T follicular helper cell (primary cell): ENCODE measurements at places on chromosomes 5 and 9.

- no peak for DNase-seq
These were observed 196 bp upstream of the GRM6 start for GRCh38 chr5:178995341-178995690.

DNA sequence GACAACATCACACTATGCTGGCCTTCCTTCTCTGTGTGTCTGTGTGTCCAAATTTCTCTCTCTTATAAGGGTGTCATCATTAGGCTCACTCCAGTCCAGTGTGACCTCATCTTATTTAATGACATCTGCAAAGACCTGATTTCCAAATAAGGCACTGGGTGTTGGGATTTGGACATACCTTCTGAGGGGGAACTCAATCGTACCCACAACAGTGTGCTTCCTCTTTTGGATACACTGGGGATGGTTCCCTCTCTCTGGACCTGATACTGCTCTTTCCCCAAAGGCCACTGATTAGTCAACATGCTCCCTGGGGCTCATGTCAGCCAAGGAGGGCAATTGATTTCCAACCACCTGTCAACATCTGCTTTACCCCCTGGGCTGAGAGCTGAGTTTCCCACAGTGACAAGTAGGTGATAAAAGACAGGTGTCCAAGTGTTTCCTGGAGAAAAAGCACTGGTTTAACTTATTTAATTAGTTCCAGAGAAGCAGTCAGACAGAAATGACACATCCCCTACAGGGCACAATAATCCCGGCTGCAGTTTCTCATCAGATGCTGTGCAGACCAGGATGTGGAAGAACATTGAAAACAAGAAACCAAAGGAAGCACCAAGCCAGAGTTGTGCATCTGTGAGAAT, 17.8 kb upstream of the CEP72 start:
- DNase-seq: no peak

DNA sequence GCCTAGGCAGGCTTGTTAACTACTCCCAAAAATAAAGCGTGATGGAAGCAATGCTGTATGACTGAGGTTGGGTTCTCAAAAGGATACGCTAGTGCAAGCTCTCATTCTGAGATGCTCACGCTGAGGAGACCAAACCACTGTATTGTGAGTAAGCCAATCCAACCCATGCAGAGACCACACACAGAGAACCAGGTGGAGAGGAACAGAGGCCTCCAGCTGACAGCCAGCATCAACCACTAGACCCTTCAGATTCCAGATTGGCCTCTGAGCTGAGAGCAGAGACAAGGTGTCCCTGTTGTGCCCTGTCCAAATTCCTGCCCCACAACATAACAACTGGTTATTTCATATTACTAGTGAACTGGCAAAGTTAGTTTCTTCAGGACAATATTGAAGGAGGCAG, 4.5 kb downstream of the TSTD2 start:
- no peak for DNase-seq

- DNase-seq: no peak
These were observed 27.0 kb downstream of the TRIM14 start for GRCh38 chr9:98091735-98092612.

- no peak for DNase-seq
These were observed 16.8 kb downstream of the CTXN3 start for GRCh38 chr5:127665641-127666040.

- DNase-seq: no peak
These were observed 1.0 kb upstream of the DAB2IP start for GRCh38 chr9:121650217-121651007.

- DNase-seq: no peak
These were observed 85.0 kb upstream of the MAN2A1 start for GRCh38 chr5:109604758-109605157.

GRCh38 chr5:86837610-86838009, 219.9 kb downstream of the COX7C start:
- no peak for DNase-seq

DNA sequence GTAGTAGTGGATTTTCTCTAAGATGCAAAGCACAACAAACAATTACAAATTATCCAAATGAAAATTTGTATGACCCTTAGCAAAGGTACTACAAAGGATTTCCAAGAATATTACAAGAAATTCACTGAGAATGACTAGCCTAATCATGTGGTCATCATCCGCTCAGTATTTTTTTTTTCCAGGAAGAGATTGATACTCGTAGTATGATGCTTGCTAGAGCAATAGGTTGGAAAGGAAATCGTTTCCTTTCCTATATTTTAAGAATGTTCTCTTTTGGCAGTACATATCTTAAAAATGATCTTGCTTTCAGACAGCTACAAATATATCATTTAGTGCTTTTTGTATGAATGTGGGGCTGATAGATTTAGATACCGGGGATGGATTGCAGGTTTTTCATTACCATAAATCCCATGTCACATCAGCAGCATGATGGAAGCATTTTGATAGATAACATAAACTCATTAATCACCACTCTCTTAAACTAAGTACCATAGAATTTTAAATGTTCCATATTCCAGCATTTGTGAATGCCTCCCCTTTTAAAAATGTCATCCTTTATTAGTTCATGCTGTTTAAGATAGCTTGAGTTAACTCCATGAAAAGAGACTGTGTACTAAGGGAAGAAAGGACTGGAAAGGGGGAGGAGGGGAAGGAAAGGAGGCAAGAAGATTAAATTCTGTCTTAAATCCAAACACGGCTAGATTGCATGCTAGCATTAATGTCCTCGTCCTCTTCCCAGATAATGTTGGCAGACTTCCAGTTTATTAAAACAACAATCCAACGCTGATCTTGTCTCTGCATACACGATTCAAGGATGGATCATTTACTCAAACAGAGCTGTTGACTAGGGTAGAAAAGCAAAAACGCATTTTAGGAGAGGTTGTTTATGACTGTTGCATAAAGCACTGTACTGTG, 311.7 kb upstream of the ZNF608 start:
- DNase-seq: no peak

DNA sequence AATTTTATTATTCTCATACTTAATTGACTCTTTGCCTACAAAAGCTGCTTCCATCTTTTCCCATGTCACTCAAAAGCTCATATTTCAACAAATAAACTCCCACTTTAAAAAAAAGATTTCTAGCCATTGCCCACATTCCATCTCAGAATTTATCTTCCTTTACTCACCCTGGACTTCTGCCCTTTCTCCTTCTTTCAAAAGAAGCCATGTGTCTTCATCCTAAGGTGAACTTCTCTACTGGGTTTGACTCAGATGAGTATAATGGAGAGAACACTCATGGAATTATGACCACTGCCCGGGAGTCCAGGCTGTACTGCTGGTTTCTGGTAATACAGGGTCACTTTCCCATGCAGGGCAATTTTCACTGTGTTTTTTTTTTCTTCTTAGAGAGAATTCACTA, 548.5 kb upstream of the ZNF462 start:
- no peak for DNase-seq

DNA sequence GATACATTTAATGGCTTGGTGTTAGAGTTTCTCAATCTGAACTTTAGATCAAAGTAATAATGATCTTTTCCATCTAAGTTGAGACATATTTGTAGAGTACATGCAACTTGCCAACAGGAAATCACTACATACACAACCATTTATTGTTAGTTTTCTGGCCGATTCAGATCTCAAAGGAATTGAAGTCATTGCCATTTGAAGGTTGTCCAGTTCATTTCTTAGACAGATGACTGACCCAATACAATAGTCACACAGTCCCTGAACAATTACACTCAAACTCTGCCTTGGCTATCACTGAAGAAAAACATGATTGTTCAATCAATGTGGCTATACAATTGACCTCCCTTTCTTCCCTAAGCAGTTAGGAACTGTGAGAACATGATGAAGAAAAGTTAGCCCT, 753.2 kb upstream of the RIOK2 start:
- no peak for DNase-seq

- no peak for DNase-seq
These were observed 37.5 kb downstream of the NDUFS4 start for GRCh38 chr5:53597894-53598293.

DNA sequence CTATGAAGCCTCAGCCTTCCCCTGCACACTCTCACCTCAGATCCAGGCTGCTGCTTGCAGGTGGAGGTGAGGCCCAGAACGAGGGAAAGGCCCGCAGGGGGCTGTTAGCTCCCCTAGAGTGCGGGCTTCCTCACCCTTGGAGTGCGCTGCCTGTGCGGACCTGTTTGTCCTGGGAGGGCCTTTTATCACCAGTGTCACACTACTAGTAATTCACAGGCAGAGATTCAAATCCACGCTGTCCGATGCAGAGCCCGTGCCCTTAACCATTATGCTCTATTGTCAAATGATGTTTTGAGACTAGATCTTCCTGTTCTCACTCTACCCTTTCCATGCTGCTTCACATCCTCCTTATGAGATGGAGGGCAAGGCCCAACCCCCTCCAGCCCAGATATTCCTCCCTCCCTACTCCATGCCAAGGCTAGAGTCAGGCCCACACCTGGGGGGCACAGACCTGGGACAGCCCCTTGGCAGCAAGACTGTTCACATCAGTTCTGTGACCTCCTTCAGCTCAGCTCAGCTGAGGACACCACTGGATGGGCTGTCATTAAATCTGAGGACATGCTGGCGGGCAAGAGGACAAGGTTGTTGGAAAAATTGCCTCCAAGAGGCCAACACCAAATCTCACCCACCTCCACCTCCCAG, 112.8 kb upstream of the SPOCK1 start:
- no peak for DNase-seq

DNA sequence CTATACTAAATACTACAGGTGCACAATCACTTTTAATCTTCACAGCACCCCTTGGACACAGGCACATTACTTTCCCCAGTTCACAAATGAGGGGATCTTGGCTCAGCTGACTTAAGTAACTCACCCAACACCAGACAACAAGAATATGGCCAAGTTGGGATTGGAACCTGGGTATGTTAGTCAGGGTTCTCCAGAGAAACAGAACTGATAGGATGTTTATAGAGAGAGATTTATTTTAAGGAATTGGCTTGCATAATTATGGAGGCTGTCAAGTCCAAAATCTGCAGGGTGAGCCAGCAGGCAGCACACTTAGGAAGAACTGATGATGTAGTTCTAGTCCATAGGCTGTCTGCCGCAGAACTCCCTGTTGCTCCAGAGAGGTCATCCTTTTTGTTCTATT, 312.9 kb downstream of the MAN2A1 start:
- DNase-seq: no peak

DNA sequence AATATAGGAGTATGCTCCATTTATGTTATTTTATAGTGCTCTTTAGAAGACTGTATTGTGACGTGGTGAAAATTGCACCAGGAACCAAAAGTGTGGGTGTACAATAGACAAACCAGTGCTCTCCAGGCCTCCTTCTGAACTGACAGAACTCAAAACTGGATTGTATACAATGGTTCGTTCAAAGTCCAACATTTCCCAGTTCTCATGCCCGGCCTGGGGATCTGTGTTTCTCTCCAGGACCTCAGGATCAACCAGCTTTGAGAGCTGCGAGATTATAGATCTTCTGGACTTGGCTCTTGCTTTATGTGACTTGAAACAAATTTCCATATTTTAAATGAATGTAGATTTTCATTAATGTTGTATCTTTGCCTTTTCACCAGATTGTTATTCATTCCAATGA, 60.8 kb upstream of the CER1 start:
- no peak for DNase-seq

DNA sequence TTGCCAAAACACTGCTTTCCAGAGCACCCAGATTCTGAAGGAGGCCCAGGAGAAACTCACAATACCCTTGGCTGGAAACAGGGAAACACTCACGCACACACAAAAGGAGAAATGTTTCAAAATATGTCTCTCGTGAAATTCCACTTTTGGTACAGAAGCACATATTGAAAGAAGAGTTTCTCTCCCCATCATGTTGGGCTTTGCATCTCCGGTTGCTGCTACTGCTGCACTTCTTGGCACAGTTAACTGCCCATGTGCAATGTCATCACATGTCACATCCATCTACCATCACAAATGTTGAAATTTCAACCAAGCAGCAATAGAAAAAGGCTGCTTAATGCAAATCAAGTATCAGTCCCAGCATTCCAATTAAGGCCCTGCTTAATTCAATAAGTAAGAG, 72.1 kb downstream of the ABCA1 start:
- no peak for DNase-seq

GRCh38 chr5:55551358-55551757, 16.6 kb upstream of the PLPP1 start:
- no peak for DNase-seq

- no peak for DNase-seq
These were observed 39.4 kb downstream of the GNG10 start for GRCh38 chr9:111700776-111701175.

DNA sequence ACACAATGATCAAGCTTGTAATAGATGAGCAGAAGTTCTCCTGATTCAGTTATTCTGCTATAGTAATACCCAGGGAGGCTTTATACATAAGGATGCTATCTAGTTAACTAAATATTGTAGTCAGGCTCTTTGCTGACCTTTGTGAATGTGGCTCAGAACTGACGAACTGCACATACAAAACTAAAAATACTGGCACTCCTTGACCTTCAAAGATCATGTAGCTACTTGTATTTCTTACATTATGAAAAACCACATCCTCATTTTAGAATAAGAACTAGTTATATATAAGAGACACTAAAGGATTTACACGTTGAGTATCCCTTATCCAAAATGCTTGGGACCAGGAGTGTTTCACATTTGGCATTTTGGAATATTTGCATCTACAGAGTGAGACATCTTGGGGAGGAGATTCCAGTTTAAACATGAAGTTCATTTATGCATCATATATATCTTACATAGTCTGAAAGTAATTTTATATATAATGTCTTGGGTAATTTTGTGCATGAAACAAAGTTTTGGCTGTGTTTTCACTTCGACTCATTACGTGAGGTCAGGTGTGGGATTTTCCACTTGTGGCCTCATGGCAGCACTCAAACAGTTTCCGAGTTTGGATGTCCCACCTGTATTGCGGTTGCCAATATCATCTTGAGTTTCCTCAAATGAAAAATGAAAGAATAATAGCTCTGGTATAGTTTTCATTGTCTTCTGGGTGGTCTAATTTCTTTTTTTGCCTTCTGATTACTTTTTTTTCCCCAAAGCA, 58.4 kb upstream of the FBXL7 start:
- no peak for DNase-seq

DNA sequence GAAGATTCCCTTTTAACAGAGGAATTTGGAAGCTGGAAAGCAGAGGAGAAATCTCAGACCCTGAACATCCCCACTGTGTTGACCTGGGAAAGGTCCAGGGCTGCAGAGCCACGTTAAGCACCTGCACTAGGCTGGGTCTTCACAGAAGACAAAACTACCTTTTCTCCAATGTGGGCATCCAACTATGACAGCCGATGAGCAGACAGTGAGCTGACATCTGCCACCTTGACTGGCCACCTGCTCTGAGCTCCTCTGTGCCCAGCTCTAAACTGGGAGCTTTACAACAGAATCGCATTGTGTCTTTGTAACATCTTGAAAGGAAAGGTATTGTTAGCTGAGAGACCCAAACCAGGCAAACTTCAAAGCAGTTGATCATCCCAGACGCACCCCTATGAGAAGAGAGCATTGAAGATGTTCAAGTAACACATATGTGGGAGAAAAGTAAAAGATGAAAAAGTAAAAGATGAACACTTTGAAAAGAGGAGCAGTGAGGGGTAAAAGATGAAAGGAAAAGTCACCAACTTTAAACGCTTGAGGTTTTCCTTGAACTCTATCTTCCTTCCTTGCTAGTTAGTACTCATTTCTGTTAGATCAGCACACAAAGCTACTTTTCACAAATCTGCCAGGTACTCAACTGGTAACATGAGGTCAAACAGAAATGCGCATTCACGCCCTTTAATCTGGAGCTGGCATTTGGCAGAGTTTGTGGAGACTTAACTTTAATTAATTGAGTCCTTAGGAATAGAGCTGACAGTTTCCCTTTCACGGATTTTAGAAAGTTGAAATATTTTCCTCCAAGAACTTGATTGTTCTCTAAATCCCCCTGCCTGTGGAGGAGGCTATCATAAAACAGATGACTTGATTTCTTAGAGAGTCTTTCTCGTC, 53.2 kb upstream of the CTXN3 start:
- no peak for DNase-seq
